Hematopoietic multipotent progenitor cell treated with erythropoietin and hydrocortisone succinate and interleukin-3 and kit ligand, for 4 days (in vitro differentiated cells): ENCODE measurements at places on chromosomes 7 and 10.
A peak's percentile ranks its signal among the peaks of the same experiment; 100 is the strongest.

DNA sequence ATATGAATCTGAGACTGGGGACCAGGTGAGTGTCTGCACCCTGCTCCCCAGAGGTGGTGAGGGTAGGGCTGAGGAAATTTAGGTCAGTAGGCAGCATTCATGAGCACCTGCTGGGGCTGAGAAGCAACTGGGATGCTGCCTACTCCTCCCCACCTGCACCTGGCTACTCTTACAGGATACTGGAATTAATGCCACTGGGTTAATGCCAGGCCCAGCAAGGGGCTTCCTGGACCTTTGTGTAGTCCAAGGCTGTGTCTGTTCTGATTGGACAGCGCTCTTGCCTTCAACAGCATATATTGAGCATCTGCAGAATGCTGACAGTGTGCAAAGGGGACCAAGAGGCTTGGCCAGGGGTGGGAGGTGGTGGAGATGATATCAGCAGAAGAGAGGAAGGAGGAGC is 32.1 kb downstream of the ADCYAP1R1 start:
- DNase-seq = no peak

GRCh38 chr7:151310578-151310977 is 31.0 kb upstream of the NUB1 start:
- DNase-seq = peak; percentile 69

- peak; percentile 69 for DNase-seq
Observed at GRCh38 chr7:29859524-29860185, 53.3 kb downstream of the WIPF3 start.

DNA sequence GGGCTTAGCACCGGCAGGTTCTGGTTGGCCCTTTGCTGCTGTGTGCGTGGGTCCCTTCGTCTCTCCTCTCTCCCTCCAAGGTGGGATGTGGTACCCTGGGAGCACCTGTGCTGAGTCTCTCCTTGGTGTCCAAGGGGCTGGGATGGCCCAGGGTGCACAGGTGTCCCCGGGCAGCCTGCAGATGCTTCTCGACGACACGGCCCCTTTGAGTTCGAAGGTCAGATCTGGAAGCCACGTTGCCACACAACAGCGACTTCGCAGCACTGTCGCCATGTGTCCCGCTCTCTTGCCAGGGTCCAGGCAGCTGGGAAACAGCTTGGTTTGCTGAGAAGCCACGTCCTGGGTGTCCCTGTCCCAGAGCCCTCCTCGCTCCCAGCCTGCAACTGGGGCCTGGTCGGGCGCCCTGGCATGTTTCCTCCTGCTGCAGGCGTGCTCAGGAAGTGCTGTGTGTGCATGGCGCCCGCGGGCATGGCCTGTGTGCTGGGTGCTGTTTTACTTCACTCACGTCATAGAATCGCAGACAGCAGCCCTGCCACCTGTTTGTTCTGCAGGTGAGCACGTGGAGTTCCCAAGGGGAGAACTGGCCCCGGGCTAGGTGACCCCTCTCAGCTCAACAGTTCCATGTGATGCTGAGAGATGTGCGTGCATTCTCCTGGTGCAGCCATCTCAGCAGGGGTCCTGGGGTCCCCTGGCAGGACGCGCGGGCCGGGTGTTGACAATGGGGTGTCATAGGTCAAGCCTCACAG is 70.9 kb downstream of the DNAJB6 start:
- DNase-seq = no peak

DNA sequence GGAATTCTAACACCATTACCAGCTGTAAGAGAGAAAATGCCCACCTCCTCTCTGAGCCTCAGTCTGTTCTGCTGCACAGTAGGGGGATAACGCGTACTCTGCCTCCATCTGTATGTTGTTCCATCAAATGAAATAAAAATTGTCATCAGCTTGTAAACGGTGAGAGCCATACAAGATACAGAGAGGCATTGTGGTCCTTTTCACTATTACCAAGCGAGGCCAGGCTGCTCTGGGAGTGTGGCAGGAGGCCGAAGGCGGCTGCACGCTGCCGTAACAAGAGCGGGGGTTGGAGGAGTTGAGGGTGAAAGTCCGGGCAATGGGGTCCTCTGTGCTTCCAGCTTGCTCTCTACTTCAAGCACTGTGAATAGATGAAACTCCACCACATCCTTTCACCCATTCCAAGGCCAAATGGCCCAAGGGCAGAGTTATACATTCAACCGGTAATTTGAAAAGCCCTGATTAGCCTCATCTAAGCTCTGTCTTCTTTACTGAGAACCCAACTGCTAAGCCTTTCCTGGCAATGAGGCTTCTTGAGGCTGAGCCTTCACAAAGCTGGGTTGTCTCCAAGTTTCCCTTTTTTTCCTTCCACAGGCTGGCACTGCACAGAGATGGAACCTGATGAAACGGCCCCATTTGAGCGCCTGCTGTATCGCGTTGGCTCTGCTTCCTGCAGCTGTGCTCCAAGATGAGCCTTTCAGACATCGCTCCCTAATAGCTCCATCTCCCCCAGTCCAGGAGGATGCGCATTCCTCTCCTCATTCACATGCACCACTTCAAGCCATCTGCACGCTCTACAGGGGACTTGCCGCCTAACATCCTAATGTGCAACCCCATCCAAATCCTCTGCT is 47.2 kb downstream of the PYROXD2 start:
- no peak for DNase-seq

- DNase-seq = peak; percentile 67
Observed at GRCh38 chr10:125521721-125522680, 161.0 kb downstream of the TEX36 start.

GRCh38 chr10:22698941-22699440 is 15.4 kb downstream of the PIP4K2A start:
- DNase-seq = no peak

GRCh38 chr7:156865493-156865892 is 27.5 kb downstream of the LMBR1 start:
- no peak for DNase-seq

DNA sequence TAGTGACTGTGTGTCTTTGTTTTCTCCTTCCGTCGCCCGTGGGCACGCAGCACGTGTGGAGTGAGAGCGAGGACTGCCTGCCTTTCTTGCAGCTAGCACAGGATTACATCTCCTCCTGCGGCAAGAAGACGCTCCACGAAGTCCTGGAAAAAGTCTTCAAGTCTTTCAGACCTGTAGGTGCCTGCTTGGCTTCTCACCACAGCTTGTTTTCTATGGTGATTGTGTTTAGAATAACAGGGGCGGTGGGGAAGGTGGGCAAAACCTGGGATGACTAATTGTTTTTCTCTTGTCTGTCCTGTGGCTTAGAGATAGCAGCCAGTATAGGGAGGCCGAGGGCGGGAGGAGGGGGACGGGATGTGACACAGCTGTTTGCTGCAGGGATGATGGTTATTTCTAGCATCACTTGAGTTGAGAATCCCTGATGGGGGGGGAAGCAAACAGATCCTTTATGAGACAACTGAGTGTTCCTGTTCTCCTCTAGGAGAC is 11.4 kb downstream of the MTURN start:
- DNase-seq = peak; percentile 94

GRCh38 chr10:43973801-43974200 is 325.1 kb upstream of the ZNF32 start:
- no peak for DNase-seq

GRCh38 chr10:104777086-104777799 is 136.2 kb downstream of the SORCS3 start:
- no peak for DNase-seq

DNA sequence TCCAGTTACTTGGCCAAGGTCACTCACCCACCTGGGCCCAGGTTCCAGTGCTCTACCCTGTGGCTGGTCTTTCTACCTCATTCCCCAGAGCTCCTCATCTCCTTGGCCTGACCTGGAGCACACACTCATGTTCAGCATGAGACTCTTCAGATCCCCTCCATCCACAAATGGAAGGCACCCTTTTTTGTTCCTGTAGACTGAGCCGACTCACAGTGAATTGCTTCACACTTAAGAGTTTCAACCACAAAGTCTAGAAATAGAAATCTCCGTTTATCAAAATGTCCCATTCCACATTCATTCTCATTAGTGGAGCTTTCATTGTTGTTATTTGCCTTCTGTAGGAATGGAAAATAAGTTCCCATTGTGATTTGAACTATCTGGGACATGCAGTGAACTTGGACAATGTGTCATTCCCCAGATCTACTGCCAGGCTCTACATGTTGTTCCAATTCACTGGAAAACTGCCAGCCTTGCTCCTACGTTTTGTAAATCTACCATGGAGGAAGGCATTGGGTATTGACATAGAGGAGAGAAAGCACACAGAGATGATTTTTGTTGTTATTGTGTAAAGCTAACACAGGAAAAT is 125.3 kb upstream of the CELF2 start:
- DNase-seq = no peak

DNA sequence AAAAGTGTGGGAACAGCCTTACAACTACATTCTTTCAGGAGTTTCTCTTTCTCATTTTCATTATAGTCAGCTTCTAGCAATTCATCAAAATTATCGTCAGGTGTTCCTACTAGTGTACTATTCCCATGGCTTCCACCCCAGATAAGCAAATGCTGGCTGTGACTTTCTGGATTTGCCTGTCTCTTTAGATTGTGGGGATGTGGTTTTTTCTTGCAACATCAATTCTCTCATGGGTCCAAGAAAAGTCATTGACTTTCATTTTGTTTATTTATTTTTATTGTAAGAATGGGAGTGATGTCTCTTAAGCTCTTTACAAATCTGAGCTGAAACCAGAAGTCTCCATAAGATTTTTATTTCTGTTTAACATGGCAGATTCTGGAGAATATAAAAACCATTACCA is 349.7 kb upstream of the SEMA3C start:
- no peak for DNase-seq

DNA sequence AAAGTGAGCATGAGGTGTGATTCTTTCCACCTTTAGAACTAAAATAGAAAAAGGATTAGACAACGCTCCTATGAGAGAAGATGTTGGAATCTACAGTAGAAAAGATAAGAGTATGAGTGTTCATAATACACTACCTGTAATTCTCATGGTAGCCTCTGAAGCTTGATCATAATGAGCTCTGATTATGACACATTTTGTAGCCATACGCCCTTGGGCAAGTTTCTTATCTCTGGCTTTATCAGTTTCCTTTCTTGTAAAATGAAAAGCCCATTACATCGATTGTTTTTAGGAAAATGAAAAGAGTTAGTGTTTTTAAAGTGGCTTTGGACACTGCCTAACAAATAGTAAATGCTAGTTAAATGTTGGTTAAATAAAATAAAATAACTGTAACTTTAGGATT is 22.4 kb upstream of the PRSS58 start:
- DNase-seq = no peak

DNA sequence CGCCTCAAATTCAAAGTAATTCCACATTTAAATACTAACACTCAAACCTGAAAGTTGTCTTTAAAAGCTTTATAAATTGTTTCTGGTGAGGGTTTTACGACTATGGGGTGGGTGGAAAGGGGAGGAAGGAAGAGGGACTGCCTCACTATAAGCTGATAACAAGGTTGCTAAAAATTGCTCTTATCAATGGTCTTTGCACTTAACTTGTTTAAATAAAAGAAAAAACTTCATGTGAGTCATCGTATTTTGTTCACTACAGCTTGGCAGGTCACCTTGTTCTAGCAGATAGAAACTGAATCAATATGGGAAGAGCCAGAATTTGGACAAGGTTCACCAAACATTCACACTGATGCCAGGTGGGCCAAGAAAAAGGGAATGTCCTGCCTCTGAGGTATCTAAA is 129.2 kb downstream of the TES start:
- DNase-seq = peak; percentile 70

GRCh38 chr10:1089017-1089689 is 33.0 kb downstream of the WDR37 start:
- no peak for DNase-seq

DNA sequence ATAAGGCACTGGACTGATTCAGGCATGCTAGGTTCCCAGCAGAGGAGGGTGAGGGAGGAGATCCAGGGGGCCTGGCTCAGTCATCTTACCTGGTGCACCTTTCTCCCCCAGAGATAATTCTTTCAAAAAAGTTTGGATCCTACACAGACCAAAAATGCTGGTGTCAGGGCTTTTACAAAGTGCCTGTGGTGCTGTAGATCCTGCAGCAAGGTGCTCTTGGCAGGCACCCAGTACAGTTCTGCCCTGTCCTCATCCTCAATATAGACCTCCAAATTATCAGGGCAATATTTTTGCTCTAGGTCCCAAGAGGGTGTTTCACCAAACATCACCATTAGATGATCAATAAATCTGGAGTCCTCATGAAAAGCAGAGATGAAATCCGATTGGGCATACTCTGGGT is 78.5 kb upstream of the IGFBP3 start:
- no peak for DNase-seq

GRCh38 chr7:40544221-40544723 is 409.5 kb downstream of the SUGCT start:
- DNase-seq = no peak

GRCh38 chr10:35259769-35260397 is 76.4 kb upstream of the CCNY start:
- DNase-seq = peak; percentile 8

DNA sequence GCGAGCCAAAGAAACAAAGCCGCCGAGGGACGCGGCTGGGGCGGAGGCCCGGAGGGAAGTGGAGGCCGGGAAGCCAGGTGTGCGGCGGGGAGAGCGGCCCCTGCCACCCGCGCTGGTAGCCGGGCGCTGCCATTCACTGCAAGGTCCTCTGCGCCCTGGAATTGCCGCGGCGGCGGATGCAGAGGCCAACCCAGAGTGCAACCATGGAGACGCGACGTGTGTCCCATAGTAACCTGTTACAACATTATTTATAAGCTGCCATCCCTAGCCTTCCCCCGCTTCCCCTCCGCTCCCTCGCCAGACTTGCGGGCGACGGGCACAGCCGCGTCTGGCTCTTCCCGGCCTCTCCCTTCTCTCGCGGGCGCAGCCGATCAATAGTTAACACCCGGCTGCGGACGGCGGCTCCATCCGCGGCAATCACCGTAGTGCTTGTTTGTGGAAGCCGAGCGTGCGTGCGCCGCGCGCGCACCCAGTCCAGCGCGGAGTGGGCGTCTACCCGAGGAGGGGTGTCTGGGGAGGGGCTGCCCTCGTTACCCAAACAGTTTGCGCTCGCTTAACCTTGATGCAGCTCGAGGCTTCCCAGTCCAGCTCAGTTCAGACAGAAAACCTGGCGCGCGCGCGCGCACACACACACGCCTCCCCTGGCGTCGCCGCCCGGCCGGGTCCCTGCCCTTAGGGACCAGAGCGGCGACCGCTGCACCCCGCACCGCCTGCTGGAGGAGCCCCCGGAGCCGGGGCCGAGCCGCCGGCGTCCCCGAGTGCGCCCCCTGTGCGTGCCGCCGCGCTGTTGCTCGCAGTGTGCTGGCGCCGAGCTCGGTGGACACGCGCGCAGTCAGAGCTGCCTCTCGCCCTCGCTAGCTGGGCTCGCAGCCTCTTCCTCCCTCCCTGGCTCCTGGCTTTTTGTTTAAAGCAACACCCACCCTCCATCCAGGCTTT is 165.4 kb upstream of the DPP6 start:
- peak; percentile 12 for DNase-seq

DNA sequence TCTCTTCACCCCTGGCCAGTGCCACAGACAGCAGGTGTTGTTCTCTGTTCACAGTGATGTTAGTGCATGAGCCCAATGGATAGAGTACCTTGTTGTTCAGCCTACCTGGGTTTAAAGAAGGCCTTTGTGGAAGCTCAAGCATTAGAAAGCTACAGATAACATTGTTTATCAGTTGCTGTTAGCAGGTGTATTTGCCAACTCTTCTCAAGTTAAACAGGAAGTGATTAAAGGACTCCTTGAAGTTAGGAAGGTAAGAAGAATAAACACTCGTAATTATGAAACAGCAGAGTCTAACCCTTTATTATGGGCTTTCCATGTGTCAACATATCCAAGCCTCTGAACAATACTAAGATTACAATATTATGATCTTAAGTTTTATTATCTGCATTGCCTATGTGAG is 25.9 kb downstream of the RGR start:
- no peak for DNase-seq
